ENCODE measurements at places on chromosomes 6 and 20. TPM values are rescaled to one million over a fixed set of nuclear protein-coding genes. Genes with fewer than 3 reads are reported as not detected.

The BTN1A1 gene
- not detected for total RNA-seq

The CYP21A2 gene
- total RNA-seq: 0.23 TPM

The GRM1 gene
- 26.8 TPM for total RNA-seq

The GTF2H4 gene
- 26.5 TPM for total RNA-seq

The HIVEP2 gene
- total RNA-seq: 77.0 TPM

The PPP1R3G gene
- total RNA-seq: 3.7 TPM

The SLA2 gene
- not detected for total RNA-seq

The PEX7 gene
- total RNA-seq: 6.7 TPM

The FAM217A gene
- not detected for total RNA-seq

The COL9A3 gene
- 7.8 TPM for total RNA-seq

The NR2E1 gene
- total RNA-seq: 11.1 TPM

The FOXC1 gene
- total RNA-seq: 5.1 TPM

The TRIM40 gene
- total RNA-seq: not detected

The TFAP2A gene
- 0.46 TPM for total RNA-seq

The VSX1 gene
- total RNA-seq: 0.46 TPM

The TNNC2 gene
- not detected for total RNA-seq

The ACAT2 gene
- total RNA-seq: 61.4 TPM

The SFTA2 gene
- total RNA-seq: not detected

The BRD2 gene
- 87.0 TPM for total RNA-seq

The C20orf144 gene
- not detected for total RNA-seq

The C6orf132 gene
- total RNA-seq: 0.23 TPM

The SLC22A16 gene
- total RNA-seq: not detected

The SMLR1 gene
- total RNA-seq: not detected

The PCK1 gene
- not detected for total RNA-seq

The CENPQ gene
- 8.1 TPM for total RNA-seq

The CFB gene
- total RNA-seq: 3.2 TPM

The ARID1B gene
- total RNA-seq: 118 TPM

The OR2J3 gene
- total RNA-seq: not detected

The SIRPD gene
- total RNA-seq: not detected

The TRIM10 gene
- 0.23 TPM for total RNA-seq

The PROKR2 gene
- total RNA-seq: 4.8 TPM

The PGC gene
- not detected for total RNA-seq

The SASH1 gene
- total RNA-seq: 49.1 TPM

The SLC22A7 gene
- 0.23 TPM for total RNA-seq

The GABRR1 gene
- total RNA-seq: 0.46 TPM

The DCBLD1 gene
- 16.4 TPM for total RNA-seq

The GTSF1L gene
- not detected for total RNA-seq

The WFDC12 gene
- total RNA-seq: not detected

The TSPO2 gene
- not detected for total RNA-seq

The TRAM2 gene
- total RNA-seq: 2.8 TPM

The JPH2 gene
- 0.46 TPM for total RNA-seq

The NKX2-4 gene
- 2.1 TPM for total RNA-seq

The TREML1 gene
- not detected for total RNA-seq

The ASIP gene
- not detected for total RNA-seq

The ARHGAP40 gene
- total RNA-seq: not detected

The VWA7 gene
- 0.69 TPM for total RNA-seq

The ZNF343 gene
- 18.0 TPM for total RNA-seq

The VSTM2L gene
- total RNA-seq: 55.1 TPM

The SLC13A3 gene
- 6.9 TPM for total RNA-seq

The CPXM1 gene
- total RNA-seq: 12.0 TPM

All from diencephalon (tissue), 1 donor.